Stimulated activated CD4-positive, alpha-beta T cell treated with anti-CD3 and anti-CD28 coated beads, TNF-alpha, amount 100 ng/mL, for 1 hour (primary cell): ENCODE measurements at places on chromosomes 1 and 21.

DNA sequence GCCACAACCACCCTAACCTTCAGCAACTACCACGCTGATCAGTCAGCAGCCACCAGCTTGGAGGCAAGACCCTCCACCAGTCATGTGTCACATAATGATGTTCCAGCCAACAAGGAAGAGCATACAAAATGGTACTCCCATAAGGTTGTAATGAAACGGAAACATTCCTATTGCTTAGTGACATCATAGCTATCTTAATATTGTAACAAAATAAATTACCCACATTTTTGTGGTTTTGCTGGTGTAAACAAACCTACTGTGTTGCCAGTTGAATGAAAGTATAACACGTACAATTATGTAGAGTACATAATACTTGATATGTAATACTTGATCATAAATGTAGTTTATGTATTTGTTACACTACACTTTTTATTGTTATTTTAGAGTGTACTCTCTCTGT lies 1363.2 kb upstream of the ADGRL4 start:
- DNase-seq = no peak

DNA sequence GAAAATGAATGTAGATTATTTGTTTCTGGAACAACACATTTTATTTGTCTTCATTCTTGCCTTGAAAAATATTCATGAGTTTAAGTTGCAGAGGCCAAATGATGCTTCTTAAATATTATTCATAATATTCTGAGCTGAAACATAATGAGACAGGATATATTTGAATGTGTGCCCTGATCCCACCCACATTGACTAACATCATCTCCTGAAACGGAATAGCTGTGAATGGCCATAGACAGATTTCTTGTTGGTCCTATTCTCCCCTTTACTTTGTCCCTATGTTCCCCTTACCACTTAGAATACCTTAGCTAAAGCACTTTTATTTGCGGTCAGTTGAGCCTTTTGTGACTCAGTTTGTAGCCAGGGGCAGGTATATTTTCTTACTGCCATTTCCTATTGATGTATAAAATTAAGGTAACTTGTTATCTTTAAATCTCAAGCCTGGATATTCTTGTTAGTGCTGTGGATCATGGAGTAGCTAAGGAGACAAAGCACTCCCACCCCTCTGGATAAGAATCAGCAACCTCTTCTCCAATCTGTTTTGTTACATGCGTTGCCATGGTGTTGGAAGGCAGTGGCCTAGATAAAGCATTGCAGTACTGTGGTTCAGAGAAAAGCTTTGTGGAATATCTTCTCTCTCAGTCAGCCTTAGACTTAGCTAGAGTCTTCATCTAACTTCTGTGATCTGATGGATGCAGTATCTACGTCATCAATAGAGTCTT lies 478.5 kb upstream of the DEPDC1 start:
- DNase-seq = no peak

DNA sequence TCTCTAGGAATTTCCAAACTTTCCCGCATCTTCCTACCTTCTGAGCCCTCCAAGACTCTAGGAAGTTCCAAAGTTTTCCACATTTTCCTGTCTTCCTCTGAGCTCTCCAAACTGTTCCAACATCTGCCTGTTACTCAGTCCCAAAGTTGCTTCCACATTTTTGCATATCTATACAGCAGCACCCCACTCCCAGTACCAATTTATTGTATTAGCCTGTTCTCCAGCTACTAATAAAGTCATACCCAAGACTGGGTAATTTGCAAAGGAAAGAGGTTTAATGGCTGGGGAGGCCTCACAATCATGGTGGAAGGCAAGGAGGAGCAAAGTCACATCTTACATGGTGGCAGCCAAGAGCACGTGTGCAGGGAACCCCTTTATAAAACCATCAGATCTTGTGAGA lies 82.9 kb upstream of the DSCAM start:
- no peak for DNase-seq

DNA sequence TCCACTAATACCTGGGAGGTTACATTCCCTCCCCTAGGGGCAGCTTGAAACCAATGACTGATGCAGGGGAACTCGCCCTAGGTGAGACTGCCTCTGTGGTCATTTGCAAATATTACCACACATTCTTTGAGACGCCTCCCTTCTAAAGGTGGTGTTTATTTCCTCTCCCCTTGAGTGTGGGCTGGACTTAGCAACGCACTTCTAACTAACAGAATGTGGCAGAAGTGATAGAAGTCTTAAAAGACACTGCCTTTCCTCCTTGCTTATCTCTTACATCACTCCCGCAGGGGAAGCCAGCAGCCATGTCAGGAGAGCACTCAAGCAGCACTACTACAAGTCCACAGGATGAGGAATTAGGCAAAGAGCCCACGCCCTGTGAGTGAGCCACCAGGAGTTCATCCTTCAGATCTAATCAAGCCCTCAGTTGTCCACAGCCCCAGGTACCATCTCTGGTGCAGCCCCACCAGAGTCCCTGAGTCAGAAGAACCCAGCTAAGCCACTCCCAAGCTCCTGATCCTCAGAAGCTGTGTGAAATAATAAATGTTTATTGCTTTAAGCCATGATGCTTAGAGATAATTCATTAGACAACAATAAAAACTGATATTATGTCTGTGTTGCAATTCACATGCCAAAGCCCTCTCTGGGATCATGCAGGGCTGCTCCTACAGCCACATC lies 14.8 kb upstream of the MATN1 start:
- no peak for DNase-seq

DNA sequence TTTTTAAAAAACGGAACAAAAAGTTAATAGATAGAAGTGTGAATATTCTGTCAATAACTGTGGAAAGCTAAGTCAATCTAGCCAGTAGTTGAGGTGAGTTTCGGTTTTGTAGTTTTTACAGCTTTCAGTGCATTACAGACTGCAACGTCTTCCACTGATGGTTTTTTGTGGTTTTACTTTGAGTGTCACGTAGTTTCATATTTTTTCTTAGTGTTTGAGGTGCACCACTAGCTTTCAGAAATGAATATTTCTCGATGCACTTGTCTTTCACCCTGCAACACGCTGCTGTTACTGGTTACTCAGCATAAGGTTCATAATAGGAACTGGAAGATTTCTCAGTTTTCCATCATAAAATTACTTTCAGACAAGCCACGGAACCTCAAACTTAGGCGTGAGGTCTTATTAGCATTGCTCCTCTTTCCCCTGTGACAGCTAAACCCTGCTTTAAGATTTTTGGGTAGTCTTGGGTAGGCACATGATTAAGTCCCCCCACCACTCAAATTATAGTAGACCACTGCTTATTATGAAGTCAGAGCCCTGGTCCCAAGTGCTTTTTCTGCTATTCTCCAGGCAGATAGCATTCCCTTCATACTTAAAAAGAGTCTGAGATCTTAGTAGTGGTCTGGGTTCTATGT lies 1412.7 kb downstream of the KCNT2 start:
- no peak for DNase-seq

DNA sequence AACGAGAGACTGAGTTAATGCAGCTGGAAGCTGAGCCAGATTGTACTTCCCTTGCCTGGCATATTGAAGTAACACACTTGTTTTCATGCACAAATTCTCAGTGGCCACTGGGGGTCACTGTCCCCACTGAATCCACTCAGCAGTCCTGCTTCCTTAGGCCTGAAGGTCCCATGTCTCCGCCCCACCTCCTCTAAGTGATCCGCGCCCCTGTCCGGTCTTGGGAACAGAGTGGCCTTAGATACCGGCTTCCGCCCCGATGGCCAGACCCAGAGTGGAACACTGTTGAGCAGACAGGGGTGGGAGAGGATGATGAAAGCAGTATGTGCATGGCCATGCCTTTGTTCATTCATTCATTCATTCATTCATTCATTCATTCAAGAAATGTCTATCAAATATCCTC lies 34.8 kb downstream of the CHAF1B start:
- DNase-seq = no peak

DNA sequence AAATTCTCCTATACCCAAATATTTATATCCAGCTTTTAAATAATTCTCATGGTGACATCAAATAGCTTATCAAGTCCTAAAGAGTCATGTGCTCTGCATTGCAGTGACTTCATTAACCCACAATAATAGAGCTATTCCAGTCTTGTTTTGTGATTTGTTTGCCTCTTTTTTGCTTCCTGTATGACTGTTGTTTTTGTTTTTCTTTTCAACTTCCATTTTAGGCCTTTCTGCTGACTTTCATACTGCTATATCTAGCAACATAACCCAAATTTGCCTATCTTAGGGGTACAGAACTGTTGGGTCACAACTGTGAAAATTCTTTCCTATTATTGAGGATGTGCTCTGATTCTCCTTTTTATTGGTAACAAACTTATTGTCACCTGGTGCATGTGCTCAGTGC lies 30.3 kb downstream of the SPATA17 start:
- no peak for DNase-seq

GRCh38 chr1:115531631-115532264 lies 110.0 kb upstream of the VANGL1 start:
- no peak for DNase-seq

DNA sequence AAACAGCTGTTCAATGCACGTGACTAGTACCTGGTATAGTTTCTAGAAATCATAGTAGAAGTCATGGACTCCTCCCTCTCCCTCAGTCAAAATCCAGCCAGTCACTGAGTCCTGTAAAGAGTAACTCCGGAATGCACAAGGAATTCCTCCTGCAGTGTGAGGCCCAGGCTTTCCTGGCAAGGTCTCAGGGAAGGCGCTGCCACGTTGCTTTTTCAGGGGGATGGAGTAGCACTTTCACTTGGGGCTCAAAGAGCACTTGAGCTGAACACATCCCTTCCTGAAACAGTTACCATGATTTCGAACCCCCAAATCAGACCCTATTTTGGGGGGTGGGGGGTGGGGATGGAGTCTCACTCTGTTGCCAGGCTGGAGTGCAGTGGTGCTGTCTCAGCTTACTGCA lies 26.4 kb upstream of the LRRC8D start:
- DNase-seq = no peak

DNA sequence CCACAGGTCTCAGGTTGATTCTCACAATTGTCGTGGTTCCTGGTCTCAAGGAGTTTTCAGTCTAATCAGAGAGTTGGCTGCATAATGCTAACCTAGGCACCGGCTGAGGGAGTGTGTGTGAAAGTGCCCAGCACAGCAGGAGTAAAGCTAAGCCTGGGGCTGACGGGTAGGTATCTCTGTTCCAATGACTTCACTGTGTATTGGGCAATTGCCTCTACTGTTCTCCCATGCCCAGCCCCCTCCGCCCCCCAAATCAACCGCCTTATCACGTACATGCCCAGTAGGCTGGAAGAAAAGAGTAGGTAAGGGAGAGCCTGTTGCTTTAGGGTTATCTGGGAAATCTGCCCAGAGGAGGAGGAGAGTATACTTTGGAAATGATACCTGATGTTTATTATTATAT lies 54.7 kb downstream of the MRPS6 start:
- DNase-seq = no peak

DNA sequence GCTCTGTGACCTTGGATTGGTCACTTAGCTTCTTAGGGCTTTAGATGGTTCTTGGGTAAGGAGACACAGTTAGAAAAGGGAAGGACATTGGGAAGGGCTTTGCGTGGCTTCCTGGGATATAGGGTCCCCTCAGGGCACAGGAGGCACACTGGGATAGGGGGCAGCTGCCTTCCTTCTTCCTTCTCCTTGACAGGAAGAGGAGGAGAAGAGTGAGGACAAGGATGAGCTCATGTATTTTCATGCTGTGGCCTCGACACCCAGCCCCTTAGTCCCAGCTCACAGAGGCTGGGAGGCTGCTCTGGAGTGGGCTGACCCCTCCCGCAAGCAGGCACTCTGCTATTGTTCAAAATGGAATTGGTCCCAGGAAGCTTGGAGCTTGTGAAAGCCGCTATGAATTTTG lies 45.7 kb upstream of the POU3F1 start:
- DNase-seq = no peak

- DNase-seq = no peak
Measured at GRCh38 chr1:81208441-81208840, 592.3 kb upstream of the ADGRL2 start.

- DNase-seq = no peak
Measured at GRCh38 chr1:212488436-212489283, 55.9 kb downstream of the NENF start.

GRCh38 chr1:111140680-111140967 lies 601 bp downstream of the CEPT1 start:
- no peak for DNase-seq

- DNase-seq = no peak
Measured at GRCh38 chr1:204405988-204406387, 5.6 kb downstream of the PPP1R15B start.

- DNase-seq = no peak
Measured at GRCh38 chr1:54132495-54132894, 20.3 kb downstream of the CDCP2 start.

DNA sequence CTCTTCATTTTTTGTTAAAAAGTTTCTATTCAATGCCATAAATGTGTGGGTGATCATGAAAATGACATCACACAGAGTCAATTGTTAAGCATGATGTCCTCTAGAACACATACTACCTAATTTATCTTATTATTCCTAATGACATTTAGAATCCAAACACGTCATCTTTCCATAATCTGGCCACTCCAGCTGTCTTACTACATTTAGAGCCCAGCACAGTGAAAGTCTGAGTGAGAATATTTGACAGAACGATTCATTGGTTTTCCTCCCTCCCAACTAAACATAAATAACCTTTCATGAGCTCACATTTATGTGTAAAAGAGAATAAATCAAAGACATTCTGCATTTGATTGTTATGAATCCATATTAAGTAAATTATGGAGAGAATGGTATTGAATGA lies 160.7 kb downstream of the OLFM3 start:
- DNase-seq = no peak

DNA sequence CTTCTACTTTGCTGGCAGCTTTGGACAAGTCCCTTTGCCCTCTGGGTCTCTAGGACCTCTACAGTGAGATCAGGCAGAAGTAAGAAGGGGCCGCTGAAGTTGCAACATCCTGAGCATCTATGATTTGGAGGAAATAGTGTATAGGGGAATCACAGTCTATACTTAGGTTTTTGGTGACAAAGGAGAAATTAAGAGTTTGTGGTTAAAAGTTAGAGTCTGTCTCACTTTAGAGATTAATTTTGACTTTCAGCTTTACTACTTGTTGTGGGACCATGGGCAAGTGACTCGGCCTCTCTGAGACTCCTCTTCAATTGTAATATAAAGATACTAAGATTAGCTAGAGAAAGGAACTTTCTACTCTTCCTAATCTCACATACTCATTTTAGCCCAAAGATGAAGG lies 33.1 kb upstream of the LMX1A start:
- DNase-seq = no peak

- DNase-seq = no peak
Measured at GRCh38 chr21:46119637-46120271, 21.8 kb downstream of the COL6A2 start.

DNA sequence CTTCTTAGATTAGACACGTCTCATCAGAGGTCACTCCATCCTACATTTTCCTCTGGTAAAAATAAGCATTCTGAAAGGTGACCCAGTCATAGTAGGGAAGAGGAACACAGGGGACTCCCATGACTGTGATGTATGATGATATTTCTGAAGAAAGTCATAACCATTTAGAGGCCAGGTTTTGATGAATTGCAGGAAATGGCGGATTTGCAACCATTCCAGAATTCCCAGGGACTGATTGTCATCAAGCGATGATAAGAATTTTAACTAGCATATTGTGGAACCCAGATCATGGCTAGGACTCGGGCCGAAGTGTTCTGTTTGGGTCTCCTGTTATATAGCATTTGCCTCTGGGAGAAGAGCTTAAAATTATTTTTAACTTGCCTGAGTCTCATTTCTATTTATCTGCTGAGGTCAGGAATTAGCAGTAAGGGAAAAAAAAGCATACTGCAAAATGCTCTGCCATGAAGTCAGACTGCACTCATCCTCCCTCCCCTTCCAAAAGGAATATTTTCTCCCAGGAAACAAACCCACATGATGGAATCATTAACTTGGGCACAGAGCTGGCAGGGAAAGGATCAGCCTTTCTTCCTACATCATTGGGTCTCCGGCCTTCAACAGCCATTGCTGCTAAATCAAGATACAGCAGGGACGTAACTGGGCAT lies 286.7 kb downstream of the HLX start:
- no peak for DNase-seq

GRCh38 chr1:75725266-75725665 lies 757 bp downstream of the ACADM start:
- DNase-seq = no peak
